ENCODE measurements at places on chromosomes 12 and 14.

GRCh38 chr12:115521771-115522409, 755.6 kb downstream of the MED13L start:
- DNase-seq, result no peak

DNA sequence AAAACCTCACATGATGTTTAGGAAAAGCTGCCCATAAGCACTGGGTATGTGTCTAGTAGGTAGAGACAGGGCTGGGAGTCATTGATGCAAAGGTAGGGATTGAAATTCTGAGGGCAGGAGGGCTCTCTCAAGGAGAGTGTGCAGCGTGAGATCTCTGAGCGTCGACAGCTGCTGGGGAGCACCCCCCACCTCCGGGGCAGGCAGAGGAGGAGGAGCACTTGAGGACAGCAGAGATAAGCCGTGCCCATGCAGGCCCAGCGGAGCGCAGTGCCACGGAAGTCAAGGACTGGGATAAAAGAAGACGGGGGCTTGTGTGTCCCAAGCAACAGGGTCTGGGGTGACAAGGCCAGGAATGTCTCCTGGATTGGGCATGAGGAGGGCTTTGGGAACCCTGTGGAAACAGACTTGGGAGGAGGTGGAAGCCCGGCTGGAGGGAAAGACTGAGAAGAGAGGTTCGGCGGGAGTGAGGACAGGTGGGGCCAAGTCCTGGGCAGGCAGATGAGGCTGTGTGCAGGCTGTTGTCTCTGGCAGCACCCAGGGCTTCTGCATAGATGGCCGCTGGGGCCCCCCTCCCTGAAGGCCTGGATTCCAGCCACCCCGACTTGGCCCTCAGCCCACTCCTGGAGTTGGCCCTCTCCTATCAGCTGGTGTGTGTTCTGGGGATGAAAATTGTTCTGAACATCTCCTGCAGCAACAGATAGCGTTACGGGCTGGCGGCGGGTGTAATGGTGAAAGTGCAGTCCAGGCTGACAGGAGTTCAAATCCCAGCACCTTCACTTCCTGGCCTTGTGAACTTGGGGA, 1.9 kb downstream of the CACNA2D4 start:
- DNase-seq, result no peak

DNA sequence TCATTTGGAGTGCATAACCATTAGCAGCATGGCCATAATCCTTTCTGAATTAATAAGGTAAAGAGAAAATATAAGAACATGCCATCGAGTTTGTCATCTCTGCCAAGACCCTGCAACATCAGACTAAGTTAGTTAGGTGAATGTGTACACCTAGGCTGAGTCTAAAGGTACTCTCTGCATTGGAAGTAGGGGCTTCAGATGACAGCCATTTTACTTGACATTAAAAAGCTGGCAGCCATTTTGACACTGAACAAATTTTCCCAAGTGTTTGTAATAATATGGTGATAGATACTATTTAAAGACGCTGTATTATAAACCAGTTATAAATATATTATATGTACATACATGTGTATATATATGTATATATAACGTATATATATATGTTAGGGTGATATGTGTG, 79.0 kb downstream of the SUDS3 start:
- no peak for DNase-seq

- peak; percentile 91 for DNase-seq
Observed at GRCh38 chr14:58637040-58637390, 747 bp upstream of the DACT1 start.

DNA sequence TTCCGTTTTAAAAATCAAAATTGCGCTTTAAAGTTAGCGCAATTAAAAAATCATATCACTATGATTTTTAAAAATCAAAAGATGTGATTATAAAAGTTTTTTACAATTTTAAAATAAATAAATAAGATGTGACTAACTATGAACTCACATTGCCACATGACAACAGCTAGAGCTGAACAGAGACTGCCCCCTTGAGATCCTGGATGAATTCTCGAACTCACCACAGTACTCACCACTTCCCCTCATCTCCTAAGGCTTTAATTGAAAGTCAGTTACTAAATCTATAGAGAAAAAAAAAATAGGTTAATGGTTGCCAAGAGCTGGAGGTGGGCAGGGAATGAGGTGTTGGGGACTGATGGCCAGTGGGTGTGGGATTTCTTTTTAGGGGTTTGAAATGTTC, 384.2 kb downstream of the ZFP36L1 start:
- no peak for DNase-seq

DNA sequence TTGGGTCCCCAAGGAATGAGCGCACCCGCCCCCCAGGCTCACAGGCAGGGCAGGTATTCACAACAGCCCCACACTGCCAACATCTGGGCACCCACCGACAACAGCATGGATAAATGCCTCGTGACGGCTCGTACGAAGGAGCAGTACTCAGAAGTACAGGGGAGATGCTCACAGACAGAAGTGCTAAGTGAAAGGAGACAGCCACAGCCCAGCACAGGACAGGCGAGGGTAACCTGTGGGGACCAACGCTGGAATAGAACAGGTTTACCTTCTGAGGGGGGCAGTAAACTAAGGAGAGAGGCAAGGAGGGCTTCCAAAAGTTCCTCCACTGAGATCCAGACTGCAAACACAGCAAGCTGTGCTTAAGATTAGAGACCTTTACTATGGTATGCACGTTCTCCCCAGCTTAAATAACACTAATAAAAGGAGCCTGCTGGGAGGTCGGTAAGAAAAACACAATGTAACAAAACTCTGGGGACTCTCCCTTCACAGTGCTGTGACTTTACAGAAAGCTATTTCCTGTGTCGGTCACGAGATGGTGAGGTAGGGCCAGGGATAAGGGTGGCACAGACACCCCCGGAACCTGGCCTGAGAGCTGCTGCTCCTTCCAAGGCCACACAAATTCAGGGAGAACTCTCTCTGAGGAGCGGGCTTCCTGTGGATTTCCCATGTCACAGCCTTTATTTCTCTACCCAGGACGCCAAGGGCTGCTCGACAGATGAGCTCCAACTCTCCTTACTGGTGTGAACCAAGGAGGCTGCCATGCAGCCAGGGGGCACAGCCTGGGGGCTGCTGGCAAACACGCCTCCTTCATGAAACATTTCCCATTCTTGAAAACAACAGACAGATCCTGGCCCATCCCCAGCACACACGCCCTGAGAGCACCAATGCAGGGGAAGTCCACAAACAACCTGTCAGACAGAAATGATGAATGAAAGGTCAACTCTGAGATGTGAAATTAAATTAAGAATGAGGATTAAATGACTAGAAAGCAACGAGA, 26.3 kb downstream of the SLC15A4 start:
- DNase-seq, result no peak

- no peak for DNase-seq
Observed at GRCh38 chr12:52837413-52837741, 3.3 kb upstream of the KRT79 start.

DNA sequence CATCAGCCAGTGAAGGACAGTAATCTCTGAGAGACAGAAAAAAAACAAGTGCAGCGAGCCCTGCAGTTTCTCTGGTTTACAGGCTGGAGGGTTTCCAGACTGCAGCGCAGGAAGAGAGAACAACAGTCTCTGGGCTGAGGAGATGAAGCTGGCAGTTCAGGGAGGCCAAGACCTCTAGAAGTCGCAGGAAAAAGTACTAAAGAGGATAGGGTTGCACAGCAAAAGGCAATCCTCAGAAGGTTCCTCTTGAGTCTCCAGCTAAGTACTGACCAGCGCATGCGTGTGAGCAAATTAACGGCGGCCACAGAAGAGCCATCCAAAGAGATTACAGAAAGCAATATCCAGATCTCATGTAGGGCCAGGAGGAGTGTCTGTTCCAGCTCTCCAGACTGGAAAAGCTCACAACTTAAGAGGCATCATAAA, 12.2 kb upstream of the CCDC60 start:
- DNase-seq, result no peak

GRCh38 chr12:116339800-116340371, 62.4 kb upstream of the MED13L start:
- no peak for DNase-seq

DNA sequence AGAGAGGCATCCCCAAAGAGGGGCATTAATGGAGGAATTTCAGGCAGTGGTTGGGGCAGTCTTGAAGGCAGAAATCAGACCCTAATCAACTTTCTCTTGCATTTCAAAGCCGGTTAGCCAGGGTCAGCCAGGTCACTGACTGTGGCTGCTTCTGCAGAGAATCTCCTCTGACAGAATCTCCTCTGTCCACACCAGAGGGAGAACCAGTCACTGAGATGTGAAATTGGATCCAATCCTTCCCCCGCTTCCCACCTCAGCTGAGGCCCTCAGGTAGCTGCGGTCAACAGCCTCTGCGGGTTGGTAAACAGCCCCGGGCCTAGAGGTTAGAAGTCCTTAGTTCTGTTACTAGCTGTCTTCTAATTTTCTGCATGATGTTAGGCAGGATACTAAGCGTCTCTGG, 39.8 kb upstream of the NUAK1 start:
- no peak for DNase-seq

GRCh38 chr12:16269946-16270345, 7.5 kb downstream of the SLC15A5 start:
- DNase-seq, result no peak

DNA sequence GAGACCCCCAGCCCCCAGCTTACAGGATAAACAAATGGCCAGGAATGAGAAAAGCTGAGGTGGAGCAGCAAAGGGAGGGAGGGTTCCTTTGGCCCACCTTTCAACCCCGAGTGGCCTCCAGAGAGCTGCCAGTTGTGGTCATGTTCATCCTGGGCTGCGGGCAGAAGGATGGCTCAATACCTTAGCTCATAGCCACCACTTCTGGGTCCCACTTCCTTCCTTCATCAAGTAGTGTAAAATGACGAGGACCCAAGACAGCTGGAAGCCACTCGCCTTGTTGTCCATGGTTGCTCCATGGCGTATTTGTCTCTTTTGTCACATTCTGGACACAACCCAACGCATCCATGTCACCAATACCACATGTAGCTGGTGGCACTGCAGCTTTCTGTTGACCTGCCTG, 24.2 kb downstream of the CRACR2A start:
- no peak for DNase-seq

GRCh38 chr12:2355198-2355597, 302.4 kb downstream of the CACNA1C start:
- DNase-seq, result no peak

GRCh38 chr12:114152066-114152465, 185.9 kb upstream of the RBM19 start:
- no peak for DNase-seq

- no peak for DNase-seq
Observed at GRCh38 chr12:22282283-22282682, 52.2 kb downstream of the ST8SIA1 start.

GRCh38 chr12:95859947-95860850, 1.4 kb downstream of the SNRPF start:
- DNase-seq, result no peak

GRCh38 chr14:56268039-56268438, 149.8 kb downstream of the PELI2 start:
- no peak for DNase-seq

GRCh38 chr12:57169969-57170368, 22.6 kb upstream of the LRP1-AS start:
- no peak for DNase-seq

- DNase-seq, result no peak
Observed at GRCh38 chr14:77467801-77468200, 9.9 kb downstream of the AHSA1 start.

GRCh38 chr14:54253195-54253947, 143.4 kb upstream of the CDKN3 start:
- DNase-seq, result no peak
